ENCODE measurements at places on chromosomes 7 and 10. TPM values are rescaled to one million over a fixed set of nuclear protein-coding genes. Genes with fewer than 3 reads are reported as not detected.

TMEM176B gene
- polyA plus RNA-seq, result 43.7 TPM

SPDYE1 gene
- polyA plus RNA-seq, result 0.03 TPM

ZNF862 gene
- polyA plus RNA-seq, result 7.4 TPM

PCDH15 gene
- polyA plus RNA-seq, result 0.22 TPM

C10orf53 gene
- not detected for polyA plus RNA-seq

UROS gene
- 56.1 TPM for polyA plus RNA-seq

MSS51 gene
- polyA plus RNA-seq, result 1.2 TPM

TECPR1 gene
- 15.2 TPM for polyA plus RNA-seq

PVRIG gene
- polyA plus RNA-seq, result not detected

MMP21 gene
- polyA plus RNA-seq, result not detected

SFR1 gene
- 3.3 TPM for polyA plus RNA-seq

GSTO2 gene
- polyA plus RNA-seq, result 0.56 TPM

CCL26 gene
- polyA plus RNA-seq, result 0.23 TPM

All from adipose tissue (tissue), 3 donors.